ENCODE measurements at places on chromosomes 2 and 18. TPM values are rescaled to one million over a fixed set of nuclear protein-coding genes. Genes with fewer than 3 reads are reported as not detected.

GRCh38 chr18:10530852-10531251 lies 5.0 kb downstream of the NAPG start:
- DNase-seq, result no peak

- DNase-seq, result no peak
Measured at GRCh38 chr2:150663143-150663542, 175.7 kb upstream of the RND3 start.

DNA sequence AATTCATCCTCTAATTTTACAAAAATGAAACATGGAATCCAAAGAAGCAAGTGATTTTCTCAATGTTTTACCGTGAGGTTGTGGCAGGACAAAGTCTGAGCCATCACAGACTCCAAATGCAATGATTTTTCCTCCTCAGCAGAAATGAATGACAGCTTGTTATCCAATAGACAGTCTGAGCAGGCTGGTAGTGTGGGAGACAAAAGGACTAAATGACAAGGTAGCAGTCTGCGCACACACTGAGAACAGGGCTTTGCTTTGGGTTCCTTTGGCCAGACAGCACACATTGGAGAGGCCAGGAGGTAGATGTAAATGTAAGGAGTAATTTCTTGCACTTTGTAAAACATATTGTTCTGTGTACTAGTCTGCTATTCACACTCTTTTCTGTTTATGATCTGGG lies 50.3 kb upstream of the RGPD4 start:
- no peak for DNase-seq

DNA sequence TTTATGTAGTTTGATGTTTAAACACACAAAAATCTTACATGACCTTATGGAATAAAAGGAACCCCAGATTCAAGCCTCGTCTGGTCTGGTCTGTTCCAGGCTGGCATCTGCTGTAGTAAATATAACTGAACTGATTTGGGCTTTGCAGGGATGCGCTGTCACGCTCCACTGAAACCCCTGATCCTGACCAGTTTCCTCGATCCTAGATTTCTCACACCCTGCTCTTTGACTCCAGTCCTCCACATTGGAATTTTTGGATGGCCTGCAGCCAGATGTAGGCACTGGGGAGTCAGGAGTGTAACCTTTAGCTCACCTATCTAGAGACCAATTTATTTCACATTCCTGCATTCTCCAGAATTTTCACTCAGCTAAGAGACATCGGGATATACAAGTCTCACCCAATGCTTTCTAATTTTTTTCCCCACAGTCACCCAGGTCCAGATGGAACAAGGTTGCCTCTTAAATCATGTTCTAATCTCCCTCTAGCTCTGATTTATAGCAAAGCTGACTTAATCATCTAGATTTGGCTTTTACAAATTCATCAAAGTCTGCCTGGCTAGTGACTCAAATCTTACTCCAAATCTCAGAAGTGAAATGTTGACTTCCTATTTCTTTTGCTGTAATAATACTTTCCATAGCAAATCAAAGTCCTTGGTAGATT lies 219.6 kb downstream of the CD226 start:
- DNase-seq, result no peak

GRCh38 chr18:54995421-54996143 lies 36.3 kb upstream of the CCDC68 start:
- no peak for DNase-seq

DNA sequence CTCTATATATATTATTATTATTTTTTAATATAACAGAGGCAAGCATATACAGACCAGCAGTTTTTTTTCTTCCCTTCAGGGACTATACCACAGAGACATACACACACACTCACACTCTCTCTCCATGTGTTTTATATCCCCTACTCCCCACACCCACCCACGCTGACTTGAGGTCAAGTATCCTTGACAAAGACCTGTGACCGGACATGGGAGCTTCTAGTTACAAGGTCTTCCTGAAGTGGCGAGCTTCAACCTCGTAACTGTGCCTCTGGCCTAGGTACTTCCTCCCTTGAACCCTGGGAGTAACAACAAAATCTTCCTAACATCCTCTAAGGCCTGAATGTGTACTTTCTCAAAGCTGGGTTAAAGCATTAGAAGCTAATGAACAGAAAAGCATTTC lies 52.5 kb downstream of the POLR1A start:
- DNase-seq, result no peak

- no peak for DNase-seq
Measured at GRCh38 chr2:110999626-111000025, 121.1 kb upstream of the BCL2L11 start.

DNA sequence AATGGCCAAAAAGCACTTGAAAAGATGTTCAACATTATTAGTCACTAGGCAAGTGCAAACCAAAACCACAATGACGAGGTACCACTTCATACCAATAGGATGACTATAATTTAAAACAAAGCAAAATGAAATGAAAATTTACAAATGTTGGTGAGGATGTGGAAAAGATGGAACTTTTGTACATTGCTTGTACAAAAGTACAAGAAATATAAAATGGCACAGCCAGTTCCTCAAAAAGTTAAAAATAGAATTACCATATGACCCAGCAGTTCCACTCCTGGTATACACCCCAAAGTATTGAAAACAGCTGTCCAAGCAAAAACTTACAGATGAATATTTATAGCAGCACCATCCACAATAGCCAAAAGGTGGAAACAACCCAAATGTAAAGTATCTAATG lies 107.8 kb upstream of the XPO1 start:
- no peak for DNase-seq

CAPN13 gene
- not detected for total RNA-seq

CAPN14 gene
- 0.08 TPM for total RNA-seq

PLCD4 gene
- 1.3 TPM for total RNA-seq

TDRD15 gene
- not detected for total RNA-seq

FSHR gene
- total RNA-seq, result 0.29 TPM

FEV gene
- not detected for total RNA-seq

DES gene
- total RNA-seq, result 7,210 TPM

METTL5 gene
- total RNA-seq, result 55.4 TPM

ARL6IP6 gene
- total RNA-seq, result 6.6 TPM

FBXO48 gene
- 0.96 TPM for total RNA-seq

LIMS4 gene
- 1.4 TPM for total RNA-seq

METTL21A gene
- total RNA-seq, result 15.9 TPM
